ENCODE measurements at places on chromosomes 2 and 18.

DNA sequence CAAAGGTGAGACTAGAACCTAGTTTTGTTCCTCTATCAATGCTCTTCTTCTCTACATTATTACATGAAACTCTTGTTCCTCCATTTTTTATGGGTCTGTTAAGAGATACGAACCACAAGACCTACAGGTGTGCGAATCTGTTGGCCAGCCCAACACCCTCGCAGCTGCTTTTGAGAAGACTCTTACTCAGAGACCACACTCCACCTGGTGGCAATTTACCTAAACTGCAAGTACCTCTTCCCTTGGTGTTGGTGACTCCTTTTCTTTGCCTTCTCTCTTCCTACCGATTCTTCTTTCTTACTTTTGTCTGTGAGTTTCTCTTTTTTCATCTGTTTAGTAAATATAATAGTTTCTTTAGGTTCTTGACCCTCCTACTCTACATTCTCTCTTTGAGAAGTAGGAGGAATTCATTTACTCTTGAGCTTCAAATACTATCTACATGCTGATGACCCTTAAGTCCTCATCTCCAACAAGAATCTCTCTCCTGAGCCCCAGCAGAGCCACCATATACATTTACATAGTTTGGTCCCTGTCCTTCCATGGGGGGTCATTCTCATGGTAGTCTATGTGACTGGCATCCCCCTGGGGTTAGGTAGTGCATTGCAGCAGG, 81.8 kb upstream of the GAREM1 start:
- DNase-seq, result peak; percentile 69

DNA sequence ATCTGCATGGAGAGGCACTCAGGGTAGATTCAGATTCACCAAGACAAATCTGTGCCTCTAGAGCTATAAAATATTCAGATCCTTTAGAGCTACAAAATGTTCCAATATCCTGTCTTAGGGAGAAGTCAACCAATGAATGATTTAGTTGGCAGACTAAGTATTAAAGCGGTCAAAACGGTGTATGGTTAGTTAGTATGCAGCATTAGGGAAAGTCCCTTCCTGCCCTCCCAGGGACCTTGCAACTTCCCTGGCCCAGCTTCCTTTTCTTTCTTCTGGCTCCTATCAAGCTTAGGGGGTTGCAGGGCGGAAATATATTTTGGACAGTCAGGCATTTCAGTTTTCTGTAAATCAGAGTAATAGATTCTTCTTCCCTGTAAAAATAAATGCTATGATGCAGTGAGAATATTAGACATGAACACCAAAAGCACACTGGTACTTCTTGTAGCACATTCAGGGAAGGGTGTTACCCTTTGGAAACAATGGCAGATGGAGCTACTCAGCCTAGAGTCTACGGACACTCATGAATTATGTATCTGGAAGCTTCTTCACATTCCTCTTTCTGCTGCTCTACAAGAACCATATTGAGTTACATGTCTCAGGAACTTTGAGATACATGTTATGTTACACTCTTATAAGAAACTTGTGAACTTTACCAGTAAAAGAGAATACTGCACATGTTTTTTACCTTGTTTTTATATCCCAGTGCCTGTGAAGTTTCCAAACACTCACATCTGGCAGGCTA, 45.7 kb downstream of the CCDC93 start:
- no peak for DNase-seq

DNA sequence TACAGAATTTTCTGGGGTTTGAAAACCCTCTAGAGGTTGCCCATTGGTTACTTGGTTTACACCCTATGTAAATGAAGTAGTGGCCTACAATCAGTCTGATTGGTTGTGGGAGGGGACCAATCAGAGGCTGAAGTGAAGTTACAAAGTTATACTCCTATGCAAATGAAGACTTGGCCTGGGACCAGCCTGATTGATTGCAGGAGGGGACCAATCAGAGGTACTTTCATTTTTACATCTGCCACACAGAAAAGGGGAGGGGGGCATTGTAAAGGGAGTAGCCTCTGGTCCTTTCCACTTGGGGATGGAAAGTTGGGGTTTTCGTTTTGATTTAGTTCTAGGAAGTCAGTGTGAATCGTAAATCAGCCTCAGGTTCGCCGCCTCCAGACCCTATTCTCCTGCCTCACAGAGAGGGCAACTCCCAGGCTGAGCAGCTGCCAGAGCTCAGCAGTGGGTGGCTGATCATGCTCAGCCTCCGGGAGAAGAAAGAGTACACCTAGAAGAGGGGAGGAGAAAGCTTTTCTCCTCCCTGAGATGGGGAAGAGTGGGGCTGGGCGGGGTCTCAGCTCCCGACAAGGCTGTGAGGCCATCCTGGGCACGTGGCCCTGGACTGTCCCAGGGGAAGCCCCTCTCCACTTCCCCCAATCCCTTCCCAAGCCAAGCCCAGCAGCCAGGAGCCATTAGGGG, 372.5 kb downstream of the GALR1 start:
- peak; percentile 65 for DNase-seq

GRCh38 chr2:119117891-119118882, 40.4 kb downstream of the C1QL2 start:
- DNase-seq, result no peak
